ENCODE measurements at places on chromosomes 1 and 21.

GRCh38 chr1:154423304-154423987 lies 18.3 kb downstream of the IL6R start:
- DNase-seq, result no peak

GRCh38 chr1:164723296-164723798 lies 164.4 kb downstream of the PBX1 start:
- no peak for DNase-seq

DNA sequence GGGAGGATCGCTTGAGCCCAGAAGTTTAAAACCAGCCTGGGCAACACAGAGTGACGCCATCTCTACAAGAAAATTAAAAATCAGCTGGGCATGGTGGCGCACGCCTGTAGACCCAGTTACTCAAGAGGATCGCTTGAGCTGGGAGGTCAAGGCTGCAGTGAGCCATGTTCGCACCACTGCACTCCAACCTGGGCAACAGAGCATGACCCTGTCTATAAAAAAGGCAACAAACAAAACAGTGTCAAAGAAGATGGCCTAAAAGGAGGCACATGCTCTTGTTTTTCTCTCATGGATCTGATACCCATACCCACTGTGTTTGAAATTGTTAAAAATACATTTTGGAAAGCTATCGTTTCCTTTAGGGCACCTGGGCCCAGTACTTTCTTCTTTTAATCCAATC lies 191.7 kb downstream of the SLC45A1 start:
- no peak for DNase-seq

- DNase-seq, result no peak
Measured at GRCh38 chr1:175481126-175482070, 262.0 kb downstream of the TNR start.

GRCh38 chr21:45118099-45118498 lies 43.7 kb downstream of the ADARB1 start:
- no peak for DNase-seq

- no peak for DNase-seq
Measured at GRCh38 chr1:66452982-66453381, 81.0 kb upstream of the SGIP1 start.

- DNase-seq, result no peak
Measured at GRCh38 chr21:42063571-42064521, 7.3 kb upstream of the UMODL1 start.

DNA sequence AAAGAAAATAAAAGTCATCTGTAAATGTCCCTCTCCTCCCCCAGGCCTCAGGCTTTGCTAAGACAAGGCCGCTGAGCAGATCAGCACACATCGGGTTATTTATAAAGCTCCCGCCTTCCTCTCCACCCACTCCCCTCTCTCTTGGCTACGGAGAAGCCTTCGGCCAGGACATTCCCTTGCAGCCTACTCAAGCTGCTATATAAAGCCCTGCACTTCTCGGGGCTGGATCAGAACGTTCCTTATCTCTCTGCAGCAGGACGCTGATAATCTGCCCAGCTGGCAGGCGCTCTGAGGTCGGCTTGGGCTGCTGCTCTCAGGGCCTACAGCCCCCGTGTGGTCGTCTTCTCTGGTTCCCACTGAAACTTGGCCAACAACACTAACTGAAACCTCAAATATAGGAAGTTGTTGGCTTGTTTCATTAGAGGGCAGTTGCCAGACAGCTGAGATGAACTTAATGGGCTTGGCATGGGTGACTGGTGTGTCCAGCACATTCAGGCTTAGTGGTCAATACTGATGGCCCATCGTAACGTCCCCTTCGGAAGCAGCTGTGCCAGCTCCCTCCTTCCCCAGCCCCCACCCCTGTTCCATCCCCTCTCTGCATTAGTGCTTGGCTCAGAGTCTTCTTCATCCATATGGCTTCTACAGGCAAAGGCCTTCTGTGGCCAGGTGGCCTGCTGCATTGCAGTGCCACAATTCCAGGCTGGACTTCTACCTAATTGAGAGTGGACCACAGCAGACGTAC lies 64.6 kb downstream of the IER5 start:
- peak; percentile 95 for DNase-seq

- DNase-seq, result no peak
Measured at GRCh38 chr1:41046347-41046775, 24.8 kb upstream of the SLFNL1 start.

DNA sequence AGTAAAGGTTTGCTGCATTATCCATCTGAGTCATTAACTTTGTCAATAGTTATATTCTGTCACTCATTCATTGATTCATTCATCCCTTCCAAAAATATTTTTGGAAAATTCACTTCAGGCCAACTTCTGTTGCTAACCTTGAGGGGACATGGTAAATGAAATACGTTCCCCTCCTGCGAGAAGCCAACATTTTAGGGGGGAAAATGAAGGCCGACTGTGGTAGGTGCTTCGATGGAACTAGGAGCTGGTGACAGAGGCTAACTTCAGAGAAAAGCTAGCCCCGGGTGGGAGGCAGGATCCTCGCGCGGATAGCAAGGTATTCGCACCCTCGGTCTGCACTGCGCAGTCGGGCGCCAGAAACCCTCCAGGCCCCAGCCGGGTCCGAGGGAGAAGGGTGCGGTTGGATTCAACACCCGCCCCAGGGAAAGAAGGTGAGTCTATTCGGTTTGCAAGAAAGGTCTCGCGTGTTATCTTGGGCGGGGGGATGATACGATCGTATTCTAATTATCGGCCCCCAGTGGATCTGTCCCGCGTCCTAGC lies 646 bp upstream of the RRP15 start:
- no peak for DNase-seq
